CD4-positive, alpha-beta T cell treated with Interleukin-2 at 100 ng/mL for 4 hours (primary cell): ENCODE measurements at places on chromosomes 12 and 14.

- DNase-seq = no peak
These were observed 21.8 kb downstream of the APPL2 start for GRCh38 chr12:105214148-105214547.

DNA sequence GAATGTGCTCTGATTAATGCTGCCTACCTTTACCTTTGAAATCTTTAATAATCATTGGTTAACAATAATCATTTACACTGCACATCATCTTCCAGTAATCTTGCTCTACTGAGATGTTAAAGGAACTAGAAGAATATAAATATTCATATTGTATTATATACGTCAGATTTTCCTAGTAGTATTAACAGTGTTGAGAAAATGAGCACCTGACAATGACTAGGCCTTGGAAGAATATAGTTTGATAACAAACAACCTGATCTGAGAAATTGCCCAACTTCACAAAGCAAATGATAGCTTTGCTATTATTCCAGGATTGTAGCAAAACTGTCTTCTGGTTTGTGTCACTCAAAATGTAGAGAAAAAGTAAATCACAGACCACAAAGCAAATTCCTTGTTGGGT, 467.1 kb downstream of the NOVA1 start:
- no peak for DNase-seq

DNA sequence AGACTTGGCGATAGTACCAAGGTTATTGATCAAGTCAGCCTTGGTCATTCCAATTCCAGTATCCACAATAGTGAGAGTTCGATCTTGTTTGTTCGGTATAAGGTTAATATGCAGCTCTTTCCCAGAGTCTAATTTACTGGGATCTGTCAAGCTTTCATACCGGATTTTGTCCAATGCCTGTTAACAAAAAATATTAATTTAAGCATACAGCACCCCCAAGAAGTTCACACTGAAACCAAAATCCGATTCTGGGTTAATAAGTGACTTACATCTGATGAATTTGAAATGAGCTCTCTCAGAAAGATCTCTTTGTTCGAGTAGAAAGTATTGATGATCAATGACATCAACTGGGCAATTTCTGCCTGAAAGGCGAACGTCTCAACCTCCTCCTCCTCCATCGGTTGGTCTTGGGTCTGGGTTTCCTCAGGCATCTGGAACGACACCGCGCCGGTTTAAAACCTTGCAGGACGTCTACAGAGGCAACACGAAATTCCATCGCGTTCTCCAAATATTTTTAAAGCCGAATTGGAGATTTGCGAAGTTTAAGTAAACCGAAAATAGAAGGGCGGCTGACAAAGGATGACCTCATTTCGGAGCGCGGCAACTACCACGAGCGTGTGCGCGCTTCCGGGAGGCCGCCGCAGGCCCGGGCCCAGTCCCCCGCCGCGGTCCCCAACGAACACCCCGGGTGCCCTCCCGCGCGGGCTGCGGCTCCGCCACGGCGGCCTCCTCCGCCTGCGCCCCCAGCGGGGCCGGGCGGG, 716 bp downstream of the HSP90AA1 start:
- DNase-seq = peak; percentile 71

- DNase-seq = no peak
These were observed 40.0 kb upstream of the CAPRIN2 start for GRCh38 chr12:30794591-30795409.

- no peak for DNase-seq
These were observed 28.1 kb downstream of the DYRK2 start for GRCh38 chr12:67676624-67677023.

GRCh38 chr14:61190341-61190740, 90.8 kb downstream of the TMEM30B start:
- no peak for DNase-seq

GRCh38 chr14:94175011-94175745, 1.1 kb downstream of the PPP4R4 start:
- DNase-seq = no peak

- DNase-seq = no peak
These were observed 128.4 kb downstream of the RBM19 start for GRCh38 chr12:113837528-113838296.

- DNase-seq = peak; percentile 23
These were observed 234.2 kb upstream of the RGS6 start for GRCh38 chr14:71698027-71698426.

DNA sequence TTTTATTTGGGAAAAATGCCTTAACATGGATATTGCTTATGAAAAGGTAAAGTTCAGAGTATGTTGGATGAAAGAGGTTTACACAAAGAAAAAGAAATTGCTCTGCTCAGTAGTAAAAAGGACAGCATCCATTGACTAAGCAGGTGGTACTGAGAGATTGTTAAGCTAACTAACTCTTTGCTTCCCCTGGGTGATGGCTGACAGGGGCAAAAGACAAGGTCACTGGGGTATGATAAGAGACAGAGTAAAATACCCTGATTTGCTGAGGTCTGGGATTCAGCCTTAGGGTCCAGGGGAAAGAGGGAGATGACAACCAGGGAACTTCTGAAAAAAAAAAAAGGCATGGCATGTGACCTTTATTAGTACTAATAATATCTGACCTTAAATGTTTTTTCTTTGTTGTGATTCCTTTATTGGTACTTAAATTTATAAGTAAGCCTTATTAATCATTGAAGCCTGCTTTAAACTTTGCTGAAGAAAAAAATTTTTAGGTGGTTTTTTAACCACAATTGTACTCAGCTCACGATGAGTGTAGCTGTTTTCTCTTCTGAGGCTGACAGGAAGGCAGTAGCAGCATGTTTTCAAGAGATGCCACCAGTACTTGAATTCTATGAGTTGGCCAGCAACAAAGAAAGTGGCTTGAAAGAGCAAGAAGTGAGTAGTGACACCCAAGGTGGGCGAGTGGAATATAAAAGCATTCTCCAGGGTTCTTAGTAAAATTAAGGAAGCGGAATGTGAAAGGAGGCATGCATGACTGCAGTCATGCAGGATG, 43.7 kb upstream of the KITLG start:
- DNase-seq = no peak

DNA sequence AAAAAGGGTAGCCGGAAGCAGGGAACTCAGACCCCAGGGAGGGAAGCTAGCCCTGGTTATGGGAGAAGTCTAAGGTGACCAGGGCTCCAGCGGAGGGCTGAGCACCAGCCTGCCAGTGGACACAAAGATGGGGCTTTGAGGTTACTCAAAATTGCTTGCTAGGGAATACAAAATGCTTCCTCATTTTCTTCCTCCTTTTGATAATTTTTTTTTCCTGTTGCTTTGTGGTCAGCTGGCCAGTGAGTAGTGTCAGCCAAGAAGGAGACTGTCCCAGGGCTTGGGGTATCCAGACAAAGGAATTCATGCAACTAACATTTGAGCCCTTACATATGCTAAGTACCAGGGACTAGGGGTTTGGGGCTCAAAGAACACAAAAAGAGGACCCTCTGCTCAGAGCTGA, 206.2 kb downstream of the PPM1H start:
- no peak for DNase-seq

- DNase-seq = no peak
These were observed 947.6 kb upstream of the MDGA2 start for GRCh38 chr14:48622980-48623379.

DNA sequence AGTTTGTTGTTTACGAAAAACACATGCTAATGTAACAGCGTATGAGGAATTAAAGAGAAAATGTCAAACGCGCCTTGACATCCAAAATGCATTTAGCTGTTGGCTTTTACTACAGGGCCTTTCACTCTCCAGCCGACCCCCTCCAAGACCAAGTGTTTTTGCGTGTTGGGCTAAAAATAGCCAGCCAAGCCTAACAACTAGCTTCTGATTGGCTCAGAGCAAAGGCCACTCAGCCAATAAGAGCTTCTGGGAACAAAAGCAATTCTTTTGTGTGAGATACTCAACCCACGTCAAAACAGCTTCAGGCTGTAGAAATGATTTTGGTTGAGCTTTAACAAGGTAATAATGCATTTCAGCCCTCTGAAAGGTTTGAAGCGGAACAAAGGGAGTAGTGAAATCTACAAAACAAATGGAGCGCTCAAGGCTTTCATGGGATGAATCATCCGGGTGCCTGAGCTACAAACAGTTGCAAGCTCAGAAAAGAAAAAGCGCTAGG, 198.7 kb upstream of the DCN start:
- DNase-seq = peak; percentile 7

DNA sequence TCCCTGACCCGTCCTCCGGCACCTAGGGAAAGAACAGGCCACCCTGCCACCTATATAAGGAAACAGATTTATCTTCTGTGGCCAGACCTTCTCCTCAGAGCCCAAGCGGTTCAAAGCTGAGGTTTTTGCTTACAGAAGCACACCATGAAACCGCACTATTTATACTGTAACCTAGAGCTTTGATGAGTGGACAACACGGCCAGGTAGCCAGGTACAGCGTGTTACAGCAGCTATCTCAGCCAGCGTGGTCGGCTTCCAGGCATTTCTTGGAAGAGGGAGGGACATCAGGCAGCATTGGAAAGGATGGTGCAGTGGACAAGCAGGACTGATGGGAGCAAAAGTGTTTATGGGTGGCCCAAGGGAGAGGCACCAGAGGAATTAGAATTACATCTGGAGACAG, 34.4 kb downstream of the TTC7B start:
- no peak for DNase-seq

GRCh38 chr12:4407136-4407535, 27.6 kb upstream of the FGF23 start:
- DNase-seq = no peak

- DNase-seq = no peak
These were observed 40.9 kb downstream of the KDM2B start for GRCh38 chr12:121539908-121540307.

DNA sequence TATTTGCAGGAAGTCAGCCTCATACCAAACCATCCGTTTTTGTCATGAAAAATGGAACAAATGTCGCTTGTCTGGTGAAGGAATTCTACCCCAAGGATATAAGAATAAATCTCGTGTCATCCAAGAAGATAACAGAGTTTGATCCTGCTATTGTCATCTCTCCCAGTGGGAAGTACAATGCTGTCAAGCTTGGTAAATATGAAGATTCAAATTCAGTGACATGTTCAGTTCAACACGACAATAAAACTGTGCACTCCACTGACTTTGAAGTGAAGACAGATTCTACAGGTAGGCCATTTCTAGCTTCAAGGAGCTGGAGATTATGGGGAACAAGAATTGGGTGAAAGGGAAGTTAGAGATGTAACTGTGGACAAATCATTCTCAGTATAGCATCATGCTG, 126.1 kb downstream of the DAD1 start:
- DNase-seq = no peak

- no peak for DNase-seq
These were observed 51.9 kb upstream of the NUDT4 start for GRCh38 chr12:93325855-93326254.

DNA sequence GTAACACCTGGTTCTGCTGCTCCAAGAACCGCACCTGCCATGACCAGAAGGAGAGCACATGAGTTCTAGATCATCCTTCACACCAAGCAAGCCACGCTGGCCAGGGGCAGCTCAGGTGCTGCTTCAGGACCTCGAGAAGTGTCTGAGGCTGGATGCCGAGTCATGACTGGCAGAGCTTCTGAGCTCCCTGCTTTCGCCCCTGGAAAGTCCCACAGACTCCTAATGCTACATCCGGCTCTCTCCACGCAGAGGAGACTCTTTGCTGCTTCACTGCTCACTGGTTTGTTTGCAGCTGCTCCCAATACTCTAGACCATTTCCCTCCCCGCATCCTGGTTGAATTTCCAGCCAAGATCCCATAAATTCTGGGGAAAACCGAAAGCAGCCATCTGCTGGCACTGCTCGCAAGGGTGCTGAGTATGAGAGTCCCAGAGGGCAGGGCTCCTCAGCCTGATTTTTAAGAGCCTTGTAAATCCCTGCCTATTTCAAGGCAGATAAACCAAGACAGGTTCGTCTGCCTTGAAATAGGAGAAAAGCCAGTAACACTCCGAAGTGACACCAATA, 1.4 kb downstream of the KRT2 start:
- no peak for DNase-seq

DNA sequence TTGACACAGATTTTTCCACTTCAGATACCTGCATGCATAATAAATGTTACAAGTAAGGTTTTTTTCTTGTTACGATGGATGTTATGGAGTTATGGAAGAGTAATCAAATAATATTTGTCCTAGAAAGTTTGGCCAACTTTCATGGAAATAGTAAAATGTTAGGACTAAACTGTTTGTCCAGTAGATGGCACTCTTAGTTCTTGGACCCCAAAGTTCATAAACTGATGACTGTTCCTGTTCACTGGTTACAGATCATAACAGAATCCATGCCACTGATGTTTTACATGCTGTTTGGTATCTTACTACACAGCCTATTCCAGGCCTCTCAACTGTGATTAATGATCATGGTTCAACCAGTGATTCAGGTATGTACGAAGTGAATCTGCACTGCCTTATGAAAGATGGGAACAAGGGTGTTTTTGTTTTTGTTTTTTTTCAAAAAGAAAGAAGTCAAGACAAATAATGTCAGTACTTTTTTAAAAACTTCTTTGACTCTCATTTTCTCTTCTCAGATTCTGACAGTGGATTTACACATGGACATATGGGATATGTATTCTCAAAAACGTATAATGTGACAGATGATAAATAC, 48.8 kb upstream of the SLCO1C1 start:
- no peak for DNase-seq

- no peak for DNase-seq
These were observed 114.7 kb upstream of the AMIGO2 start for GRCh38 chr12:47194501-47194900.

- DNase-seq = no peak
These were observed 77.5 kb downstream of the LIN7A start for GRCh38 chr12:80860206-80860605.

GRCh38 chr14:32043624-32044023, 33.5 kb upstream of the ARHGAP5 start:
- DNase-seq = no peak

GRCh38 chr12:42442888-42443287, 116.9 kb downstream of the PPHLN1 start:
- no peak for DNase-seq
